ENCODE measurements at places on chromosomes 12 and 14.

DNA sequence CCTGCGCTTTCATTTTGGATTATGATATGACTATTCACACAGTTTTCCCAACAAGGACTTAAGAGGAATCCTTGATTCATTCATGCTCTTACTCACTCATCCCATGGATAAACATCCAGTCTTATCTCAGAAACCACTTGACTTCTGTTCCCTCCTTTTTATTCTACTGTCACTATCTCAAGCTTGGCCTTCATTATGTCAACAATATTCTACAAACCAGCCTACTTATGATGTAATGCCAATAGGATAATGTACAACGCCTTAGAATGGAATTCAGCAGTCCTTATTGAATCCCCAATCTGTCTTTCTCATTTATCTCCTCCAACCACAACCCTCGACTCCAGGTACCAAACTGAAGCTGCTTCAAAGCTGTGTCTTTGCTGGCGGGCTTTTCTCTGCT is 448.5 kb downstream of the PDZRN4 start:
- DNase-seq, result no peak

DNA sequence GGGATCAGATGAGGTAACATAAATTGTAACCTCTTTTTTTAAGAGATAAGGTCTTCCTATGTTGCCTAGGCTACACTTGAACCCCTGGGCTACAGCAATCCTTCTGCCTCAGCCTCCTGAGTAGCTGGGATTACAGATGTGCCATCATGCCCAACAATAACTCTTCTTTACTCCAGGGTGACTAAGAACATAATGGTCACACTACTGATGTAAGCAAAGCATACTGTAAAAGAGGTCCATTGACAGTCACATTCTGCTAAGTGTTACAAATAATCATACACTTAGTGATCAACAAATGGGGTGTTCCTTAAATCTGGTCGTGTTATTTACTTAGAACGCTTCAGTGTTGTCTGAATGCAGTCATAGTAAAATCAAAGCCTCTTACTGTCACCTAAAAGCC is 68.9 kb downstream of the EPS8 start:
- no peak for DNase-seq

GRCh38 chr14:91082282-91082681 is 21.8 kb upstream of the RPS6KA5 start:
- no peak for DNase-seq

DNA sequence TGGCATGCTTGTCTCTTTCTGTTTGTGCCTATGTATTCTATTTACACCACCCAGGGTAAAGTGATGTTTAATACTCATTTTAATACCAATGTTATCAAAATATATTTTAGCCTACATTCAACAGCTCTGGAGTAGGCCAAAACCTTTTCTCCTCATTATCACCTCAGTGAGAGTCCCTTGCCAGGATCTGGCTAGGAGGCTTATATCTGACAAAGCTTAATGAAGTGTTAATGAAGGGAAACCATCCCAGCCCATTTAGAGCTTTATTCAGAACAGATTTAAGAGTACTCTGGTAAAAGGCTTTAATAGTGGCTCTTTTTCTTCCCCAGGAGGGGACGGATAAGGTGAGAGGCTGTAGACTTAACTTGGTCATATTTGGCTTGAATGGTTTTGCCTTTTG is 137.6 kb downstream of the GRIN2B start:
- DNase-seq, result no peak

GRCh38 chr14:53646925-53647324 is 309.7 kb downstream of the BMP4 start:
- no peak for DNase-seq

DNA sequence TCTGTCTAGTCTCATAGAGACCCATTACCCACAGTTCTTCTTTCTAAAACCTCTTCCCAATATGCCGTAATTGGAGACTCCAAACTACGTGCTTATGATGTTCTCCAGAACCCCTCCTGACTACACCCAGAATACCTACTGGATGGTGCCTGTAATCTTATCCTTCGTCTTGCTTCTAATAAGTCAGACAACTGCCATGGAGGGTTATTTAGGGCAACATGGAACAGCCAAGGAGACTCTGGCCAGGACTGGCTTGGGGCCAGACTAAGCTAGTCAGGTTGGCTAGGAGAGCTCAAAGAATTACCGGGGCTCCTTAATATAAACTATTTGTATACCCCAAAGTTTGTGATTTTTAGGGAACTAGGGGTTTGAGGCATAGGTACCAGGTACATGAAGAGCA is 6.8 kb downstream of the PFKM start:
- DNase-seq, result no peak

All from GM12892 (cell line).